GM23338 (cell line): ENCODE measurements at places on chromosomes 2 and 18. TPM values are rescaled to one million over a fixed set of nuclear protein-coding genes. Genes with fewer than 3 reads are reported as not detected.
A peak's percentile ranks its signal among the peaks of the same experiment; 100 is the strongest.

Gene MC5R
- 0.54 TPM in 1 of 2 replicates, not detected in the other for total RNA-seq

Gene DNAJC5G
- 0.39 and 0.59 TPM in 2 replicates for total RNA-seq

Gene PLCD4
- 0.80 TPM in 1 of 2 replicates, not detected in the other for total RNA-seq

Gene TBR1
- not detected in 2 replicates for total RNA-seq

Gene HOXD9
- total RNA-seq: not detected in 2 replicates

DNA sequence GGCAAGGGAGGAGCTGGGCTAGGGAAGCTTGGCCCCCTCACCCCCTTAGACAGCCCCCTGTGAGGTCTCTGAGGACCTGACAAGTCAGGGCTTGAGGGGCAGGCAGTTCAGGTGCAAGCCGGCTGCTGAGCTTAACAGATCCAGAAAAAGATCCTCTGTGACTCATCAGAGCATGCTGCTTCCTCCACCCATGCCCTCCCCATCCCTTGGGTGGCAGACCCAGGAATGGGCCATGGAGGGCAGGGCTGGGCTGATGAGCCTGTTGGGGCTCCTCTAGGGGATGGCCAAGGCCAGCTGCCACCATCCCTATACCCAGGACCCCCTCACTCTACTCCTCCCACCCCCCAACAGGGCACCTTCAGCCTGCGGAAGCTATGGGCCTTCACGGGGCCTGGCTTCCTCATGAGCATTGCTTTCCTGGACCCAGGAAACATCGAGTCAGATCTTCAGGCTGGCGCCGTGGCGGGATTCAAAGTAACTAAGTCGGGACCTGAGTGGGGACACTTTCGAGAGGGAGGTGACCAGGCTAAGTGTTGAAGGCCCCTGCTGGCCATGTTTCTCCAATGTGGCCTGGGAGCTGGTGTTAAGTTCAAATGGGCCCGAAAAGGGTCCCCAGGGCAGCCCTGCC is 1.9 kb downstream of the SLC11A1 start:
- no peak for DNase-seq

DNA sequence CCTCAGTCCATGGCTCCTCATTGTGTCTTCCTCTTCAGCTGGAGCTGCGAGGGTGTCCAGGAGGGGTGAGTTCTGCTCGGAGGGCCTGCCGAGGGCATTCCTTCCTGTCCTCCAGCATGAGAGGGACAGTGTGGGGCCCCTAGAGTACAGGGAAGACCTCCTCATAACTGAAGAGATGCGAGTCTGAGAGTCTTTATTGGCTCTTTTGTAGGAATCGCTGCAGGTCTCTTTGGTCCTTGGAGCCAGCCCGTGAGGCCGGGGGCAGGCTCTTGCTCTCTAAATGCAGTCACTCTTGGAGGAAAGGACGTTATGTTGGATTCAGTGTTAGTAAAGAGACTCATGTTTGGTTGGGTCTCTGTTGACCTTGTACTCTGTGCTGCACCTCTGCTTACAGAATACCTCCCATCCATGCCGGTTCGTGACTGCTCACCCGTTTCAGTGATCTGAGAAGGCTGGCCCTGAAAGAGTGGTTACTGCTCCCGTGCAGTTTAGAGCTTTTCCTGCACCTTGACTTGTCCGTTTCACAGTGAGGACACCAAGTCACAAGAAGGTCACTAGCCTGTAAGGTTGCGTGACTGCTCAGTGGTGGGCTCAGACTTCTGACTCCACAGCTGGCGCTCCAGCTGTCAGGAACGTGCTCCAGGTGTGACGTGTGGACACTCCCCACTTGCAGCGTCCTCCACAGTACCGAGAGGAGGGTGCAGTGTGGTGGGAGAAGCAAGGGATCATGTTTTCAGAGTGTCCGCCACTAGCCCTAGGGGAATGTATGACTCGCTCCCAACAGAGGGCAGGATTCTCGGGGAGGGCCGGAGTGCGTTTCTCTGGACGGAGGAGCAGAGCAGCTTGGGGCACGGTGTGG is 7.8 kb downstream of the ATG4B start:
- peak; percentile 30 for DNase-seq
